ENCODE measurements at places on chromosomes 6 and 20.

DNA sequence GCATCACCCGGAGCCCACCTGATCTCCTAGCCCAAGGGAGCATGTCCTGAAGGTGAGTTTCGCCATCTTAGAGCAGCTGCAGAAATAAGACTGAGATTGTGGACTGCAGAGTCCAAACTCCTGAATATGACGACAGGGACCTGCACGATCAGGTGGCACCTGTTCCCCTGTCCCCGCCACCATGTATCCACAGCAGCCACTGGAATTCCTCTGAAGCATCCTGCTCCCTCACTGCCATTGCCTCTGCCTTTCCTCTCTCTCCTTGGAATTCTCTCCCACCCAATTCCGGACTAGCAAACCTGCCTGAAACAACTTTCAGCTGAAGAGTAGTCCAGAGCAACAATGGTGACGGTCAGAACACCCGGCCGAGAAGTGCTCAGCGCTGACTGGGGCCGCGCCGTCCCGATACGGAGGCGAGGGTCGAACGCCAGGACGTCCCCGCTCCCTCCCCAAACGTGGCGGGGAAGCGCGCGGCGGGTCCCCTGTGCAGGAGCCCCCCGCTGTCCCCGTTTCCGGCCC lies 694 bp upstream of the FAM120B start:
- DNase-seq = no peak

DNA sequence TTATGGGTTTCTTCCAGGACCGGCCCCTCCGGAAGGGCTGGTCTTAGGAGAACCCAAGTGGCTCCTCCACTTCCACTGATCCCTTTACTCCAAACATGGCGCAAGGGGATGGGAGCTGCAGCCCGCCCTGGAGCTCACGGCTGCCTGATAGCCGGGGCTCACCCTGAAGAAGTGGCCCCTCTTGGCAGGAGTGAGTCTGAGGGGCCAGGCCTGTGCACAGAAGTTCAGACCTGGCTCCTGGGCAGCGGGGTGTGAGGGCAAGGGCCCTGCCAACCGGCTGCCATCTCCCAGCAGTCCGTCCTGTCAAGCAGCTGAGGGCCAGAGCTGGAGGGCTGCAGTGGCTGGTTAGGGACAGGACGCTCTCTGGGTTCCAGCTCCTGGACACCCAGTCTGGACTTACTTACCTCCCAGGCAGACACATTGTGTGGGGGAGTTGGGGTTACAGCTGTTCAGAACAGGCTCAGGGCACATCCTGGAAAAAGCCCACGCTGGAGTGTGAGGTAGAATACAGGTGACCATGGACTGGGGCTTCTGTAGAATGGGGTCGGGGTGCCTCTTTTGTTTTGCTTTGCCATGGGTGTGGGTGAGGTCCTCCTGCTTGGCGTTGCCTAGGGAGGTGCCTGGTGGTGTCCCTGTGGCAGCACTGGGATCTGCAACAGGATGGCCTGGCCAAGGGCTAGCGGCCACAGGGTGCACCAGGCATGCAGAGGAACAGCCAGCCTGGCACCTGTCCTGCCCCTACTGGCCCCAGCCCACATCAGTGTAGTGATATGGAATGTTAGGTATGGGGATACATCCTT lies 88.4 kb downstream of the ASXL1 start:
- DNase-seq = no peak

DNA sequence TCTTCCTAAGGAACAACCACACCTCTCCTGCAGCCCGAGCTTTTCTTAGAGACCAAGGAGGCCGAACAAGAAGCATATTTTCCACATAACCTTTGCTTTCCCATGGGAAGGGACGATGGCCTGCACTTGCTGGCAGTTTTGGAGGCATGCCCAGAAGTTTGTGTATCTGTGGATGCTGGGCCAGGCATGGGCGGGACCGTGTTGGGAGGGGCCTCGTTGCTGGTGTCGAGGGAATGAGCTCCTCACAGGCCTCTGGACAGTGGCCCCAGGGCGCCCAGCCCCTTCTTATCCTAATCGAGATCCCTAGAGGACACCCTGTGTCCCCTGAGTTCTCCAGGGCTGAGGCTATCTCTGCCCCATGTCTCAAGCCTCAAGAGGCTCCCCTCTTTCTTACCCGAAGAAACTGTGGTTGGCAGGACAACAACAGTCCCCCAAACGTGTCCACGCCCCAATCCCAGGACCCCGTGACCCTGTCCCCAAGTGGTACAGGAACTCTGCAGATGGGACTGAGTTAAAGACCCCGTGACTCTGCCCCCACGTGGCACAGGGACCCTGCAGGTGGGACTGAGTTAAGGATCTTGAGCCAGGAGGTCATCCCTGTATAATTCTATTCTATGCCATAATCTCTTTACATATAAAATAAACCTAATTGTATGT lies 99.5 kb upstream of the BHLHE23 start:
- no peak for DNase-seq

DNA sequence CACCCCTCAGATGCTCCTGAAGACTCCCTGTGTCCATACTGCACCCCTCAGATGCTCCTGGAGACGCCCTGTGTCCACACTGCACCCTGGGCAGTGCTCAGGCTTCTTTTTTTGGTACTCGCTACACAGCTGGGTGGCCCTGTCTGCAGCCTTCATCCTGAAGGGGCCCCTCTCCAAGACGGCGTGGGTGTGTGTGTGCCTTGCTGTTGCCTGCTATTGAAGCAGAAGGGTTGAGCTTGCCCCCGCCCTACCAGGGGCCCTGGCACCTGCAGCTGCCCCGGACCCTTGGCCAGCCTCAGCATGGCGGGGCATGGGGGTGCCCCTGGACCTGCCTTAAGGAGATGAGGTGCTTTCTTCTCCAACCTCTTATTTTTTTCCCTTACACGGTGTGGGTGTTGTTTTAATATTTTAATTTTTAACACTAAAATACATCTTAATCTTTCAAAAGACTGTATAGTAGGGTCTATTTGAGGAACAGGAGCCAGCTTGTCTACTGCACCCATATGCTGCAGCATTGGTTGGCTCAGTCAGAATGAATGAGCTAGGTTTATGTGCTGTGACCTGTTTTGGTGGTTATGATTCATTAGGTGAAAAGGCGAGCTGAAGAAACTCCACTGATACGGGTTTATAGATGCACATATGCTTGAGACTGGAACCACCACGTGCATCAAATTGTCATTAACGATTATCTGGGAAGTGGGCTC lies 135.9 kb downstream of the AGPAT4 start:
- DNase-seq = peak; percentile 29

- DNase-seq = no peak
Measured at GRCh38 chr20:49516916-49517804, 34.7 kb upstream of the KCNB1 start.

DNA sequence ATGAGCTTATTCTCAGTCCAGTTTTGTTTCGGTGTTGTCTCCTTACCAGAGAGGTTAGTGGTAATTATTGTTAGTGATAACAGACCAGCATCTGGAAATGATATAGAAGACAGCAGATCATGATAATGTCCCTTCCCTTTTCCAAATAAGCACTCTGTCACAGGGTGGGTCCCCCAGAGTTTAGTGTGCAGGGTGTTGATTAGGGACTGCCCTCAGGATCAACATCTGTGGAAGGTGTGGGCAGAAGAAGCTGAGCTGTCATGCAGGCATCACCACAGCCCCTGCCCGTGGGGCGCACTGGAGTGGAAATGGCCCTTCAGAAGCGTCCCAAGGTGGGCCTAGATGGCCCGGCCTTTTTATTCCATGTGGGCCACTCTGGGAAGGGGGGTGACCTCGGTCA lies 67.6 kb upstream of the DTNBP1 start:
- DNase-seq = no peak

GRCh38 chr6:26124781-26125685 lies 37.8 kb downstream of the HFE start:
- DNase-seq = peak; percentile 57

- no peak for DNase-seq
Measured at GRCh38 chr6:13091192-13091591, 237.1 kb downstream of the TBC1D7 start.

DNA sequence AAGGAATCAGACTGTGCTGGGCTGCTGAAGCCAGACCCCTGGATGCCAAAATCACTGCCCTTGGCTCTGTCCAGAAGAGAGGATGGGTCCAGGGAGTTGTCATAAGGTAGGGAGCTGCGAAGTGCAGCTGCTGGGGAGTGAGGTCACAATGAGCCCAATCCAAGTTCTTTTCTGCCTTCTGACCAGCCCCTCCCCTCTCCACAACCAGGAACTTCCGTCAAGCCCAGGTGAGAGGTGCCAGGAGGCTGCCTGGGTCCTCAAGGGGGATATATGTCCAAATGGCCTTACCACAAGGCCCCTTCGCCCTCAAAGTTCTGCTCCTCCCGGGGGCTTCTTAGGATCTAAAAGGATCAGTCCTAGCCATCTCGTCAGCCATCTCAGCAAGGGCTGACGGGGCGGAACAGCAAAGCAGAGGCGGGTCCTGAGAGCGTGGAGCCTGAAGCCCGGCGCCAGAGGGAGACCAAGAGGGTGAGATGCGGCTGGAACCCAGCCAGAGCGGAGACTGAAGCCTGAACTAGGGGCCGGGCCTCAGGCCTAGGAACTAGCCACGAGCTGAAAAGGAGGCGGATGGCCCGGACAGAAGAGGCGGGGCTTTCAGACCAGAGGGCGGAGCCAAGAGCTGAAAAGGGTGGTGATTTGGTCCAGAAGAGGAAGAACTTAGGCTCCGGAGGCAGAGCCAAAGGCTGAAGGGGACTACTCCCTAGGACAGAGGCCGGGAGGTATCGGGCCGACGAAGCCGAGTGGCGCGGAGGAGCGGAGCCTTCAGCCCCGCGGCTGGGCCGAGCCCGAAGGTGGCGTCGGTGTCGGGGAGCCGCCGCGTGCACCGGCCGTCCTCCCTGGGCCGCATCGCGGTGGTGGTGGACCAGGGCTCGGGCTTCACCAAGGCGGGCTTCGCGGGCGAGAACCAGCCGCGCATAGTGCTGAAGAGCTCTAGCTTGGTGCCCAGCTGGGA lies at the start of gene ACTL10:
Gene ACTL10, plus strand, starts transcription at position 651 of the 952 bp plus-strand sequence. CDS start 555 bp downstream, outside the sequence.
- DNase-seq = peak; percentile 95

- no peak for DNase-seq
Measured at GRCh38 chr6:118787724-118788423, 106.1 kb upstream of the ASF1A start.

DNA sequence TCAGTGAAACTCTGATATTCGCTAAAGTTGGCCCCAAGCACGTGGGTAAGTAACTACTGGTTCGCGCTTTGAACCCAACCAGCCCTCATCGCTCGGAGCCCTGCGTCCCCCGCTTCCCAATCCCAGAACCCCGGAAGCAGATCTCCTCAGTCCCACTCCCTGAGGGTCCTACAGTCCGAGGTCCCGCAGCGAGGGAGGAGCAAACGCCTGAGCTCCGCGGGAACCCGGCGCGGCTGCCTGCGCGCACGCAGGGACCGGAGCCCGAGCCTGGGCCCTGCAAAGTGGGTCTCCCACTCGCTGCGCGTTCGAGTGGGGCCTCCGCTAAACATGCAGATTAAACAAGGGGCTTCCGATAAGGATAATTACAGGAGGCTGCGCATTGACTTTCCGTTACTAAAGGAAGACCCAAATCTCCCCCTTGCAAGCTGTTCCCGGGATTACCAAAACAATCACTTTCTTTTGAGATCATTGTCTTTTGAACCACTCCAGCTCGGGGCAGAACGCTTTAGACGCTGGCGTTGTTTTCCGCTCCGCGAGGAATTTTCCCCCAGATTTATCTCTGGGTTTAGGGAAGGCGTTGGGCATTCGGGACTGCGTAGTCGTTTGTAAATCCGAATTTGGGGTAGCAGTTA lies 1.3 kb upstream of the VSX1 start:
- no peak for DNase-seq

GRCh38 chr6:37265860-37266259 lies 7.9 kb upstream of the TMEM217 start:
- DNase-seq = no peak

DNA sequence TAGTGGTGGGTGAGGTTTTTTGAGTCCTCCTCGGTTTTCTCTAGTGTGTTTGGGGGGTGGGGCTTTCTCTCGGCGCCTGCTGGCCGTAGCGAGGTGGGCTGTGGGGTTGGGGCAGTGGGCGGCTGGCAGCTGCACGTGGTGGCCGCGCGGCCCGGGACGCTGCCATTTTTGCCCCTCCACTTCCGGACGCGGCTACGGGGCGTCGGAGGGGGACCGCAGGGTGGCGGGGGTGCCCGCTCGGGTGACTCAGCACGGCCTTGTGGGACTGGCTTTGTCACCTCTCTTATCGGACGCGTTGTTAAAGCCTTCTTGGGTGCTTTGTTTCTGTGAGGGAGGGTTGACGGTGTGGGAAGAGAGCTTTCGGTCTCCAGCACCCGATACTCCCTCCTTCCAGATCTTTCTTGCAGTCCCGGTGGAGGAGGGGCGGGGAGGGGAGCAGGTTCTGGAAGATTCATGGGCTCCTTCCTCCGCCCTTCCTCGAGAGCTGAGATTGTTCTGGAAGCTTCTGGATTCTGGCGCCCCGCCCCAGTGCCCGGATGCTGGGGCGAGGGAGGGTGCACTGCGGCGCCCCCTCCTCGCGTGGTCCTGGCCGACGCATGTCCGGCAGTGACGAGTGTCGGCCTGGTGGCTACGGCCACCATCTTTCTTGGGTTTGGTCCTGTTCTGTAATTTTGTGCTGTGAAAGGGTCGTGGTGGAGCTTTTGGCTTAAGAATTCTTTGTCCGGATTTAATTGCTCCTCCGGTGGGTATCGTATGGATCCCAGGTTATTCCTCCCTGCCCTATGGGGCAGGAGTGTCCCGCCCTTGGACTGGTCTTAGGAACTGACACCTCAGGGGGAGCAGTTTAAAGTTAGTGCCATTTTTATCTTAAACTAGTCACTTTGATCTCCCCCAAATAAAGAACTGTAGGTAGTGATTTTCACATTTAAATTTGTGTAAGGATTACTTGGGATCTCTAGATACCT lies 719 bp downstream of the HSP90AB1 start:
- peak; percentile 86 for DNase-seq

DNA sequence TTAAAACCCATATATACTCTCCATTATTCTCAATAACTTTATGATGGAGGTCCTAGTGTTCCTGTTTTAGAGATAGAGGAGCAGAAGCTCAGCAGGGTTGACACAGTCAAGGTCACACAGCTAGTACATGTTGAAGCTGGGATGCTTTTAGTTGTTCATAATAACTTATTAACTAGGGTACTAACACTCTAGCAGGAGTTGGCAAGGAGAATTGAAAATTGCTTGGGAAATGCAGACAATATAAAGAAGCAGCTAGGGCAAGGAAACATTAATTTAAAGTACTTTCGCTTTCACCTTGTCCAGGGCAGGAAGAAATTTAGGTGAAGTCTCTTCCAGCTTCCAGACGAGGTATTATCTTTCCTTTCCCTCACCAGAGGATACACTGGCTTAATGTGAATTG lies 133.7 kb downstream of the RCAN2 start:
- no peak for DNase-seq

GRCh38 chr6:75922226-75922625 lies 150.2 kb downstream of the IMPG1 start:
- no peak for DNase-seq

GRCh38 chr20:40506537-40506939 lies 182.5 kb downstream of the MAFB start:
- peak; percentile 100 for DNase-seq

DNA sequence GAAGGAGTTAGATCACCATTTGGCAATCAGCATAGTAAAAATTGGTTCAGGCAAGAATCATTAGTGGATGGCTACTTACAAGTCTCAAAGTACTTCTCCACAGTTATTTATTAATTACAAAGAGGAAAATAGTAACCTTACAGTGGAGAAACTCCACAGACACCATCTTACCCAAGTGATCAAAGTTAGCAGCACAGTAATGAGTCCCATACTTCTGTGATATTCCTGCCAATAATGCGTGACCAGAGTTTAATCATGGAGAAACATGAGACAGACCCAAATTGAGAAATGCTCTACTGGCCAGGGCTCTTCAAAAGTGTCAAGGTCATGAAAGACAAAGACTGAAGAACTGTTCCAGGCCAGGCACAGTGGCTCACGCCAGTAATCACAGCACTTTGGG lies 9.5 kb downstream of the TBC1D7 start:
- DNase-seq = no peak

Measured in NB4 (cell line).